ENCODE measurements at places on chromosomes 13 and 19.

DNA sequence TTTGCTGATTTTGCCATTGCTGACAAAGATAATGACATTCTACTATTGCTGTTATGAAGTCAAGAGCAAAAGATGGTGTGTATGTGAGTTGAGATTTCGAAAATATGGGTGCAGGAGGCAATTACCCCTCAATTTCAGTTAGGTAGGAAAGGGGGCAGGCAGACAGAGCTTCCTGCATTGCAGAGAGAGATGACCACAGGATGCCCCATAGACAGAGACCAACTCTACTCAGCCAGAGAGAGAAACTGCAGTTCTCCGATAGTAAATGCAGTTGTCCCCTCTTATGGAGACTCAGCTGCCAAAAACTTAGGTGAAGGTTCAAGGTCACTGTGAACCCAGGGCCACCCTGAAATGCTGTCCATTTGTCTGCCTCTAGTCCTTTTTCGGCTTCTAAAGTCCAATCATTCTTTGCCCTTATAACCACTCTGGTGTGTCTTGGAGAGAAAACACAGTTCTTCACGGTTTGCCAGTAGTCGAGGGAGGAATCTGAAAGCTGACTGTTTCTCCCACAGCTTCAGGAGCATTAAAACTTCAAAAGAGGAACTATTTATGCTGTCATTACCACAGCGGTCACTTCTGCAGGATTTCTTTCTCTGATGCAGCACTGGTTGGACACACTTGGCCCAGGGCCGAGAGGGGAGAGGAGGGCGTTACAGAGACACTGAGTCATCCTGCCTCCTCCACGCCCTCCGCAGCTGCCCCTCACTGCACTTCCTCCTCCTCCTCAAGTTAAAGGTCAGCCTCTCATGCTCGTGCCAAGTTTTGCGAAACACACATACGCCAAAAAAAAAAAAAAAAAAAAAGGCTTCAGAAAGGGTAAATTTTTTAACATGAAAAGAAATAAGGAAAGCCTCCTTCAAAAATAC is 264.3 kb downstream of the FOXO1 start:
- DNase-seq = peak; percentile 40

GRCh38 chr19:31266196-31266595 is 83.0 kb downstream of the TSHZ3 start:
- DNase-seq = no peak

DNA sequence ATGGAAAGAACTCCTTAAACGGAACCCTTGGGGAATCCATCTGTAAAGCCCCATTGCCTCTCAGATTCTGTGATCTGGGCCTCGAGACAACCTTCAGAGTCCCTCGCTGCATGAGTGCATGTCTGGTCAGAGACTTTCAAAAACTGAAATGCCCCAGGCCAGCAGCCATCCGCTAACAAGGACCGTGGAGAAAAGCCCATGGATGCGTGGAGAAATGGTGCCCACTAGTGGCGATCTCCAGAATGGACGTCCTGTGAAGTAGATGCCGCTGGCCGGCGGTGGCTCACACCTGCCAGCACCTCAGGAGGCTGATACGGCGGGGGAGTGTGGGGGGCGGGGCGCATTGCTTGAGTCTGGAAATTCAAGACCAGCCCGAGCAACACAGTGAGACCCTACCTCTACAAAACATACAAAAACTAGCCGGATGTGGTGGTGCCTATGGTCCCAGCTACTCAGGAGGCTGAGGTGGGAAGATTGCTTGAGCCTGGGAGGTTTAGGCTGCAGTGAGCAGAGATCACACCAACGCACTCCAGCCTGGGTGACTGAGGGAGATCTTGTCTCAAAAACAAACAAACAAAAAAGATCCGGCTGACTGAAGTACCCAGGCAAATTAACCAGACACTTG is 7.9 kb upstream of the CDC16 start:
- peak; percentile 82 for DNase-seq

DNA sequence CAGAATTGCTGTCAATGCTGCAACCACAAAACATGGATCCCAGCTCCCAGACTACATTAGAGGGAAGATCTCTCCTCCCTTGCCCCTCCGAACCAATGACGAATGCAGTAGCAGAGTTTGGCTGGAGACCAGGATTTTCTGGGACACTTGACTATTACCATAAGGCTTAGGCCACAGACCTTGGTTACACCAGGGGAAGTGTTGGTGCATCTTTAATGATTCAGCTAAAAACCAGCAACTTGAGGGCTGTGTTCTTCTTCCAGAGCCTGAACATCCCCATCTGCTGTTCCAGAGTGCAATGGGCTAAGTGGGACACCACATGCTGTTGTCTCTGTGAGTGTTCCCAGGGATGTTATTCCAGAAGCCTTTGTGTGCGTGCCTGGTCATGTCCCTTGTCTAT is 528.2 kb downstream of the LMO7 start:
- DNase-seq = no peak

DNA sequence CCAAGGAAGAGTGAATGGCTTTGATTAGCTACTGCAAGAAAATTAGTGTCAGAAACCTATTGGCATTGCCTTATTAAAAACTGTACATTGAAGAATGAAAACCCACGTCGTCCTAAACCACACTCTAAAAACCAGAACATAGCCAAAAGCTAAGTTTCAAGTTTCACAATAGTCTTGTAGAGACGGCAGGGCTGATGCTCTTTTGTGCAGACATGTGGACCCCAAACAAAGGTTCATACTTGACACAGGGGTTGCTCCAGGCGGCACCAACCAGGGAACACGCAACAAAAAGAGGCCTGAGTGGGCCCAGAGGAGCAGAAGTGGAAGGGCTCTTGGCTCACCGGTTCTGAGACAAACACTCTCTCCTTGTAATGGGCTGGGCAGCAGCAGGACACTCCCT is 28.6 kb upstream of the MIR17HG start:
- no peak for DNase-seq

- no peak for DNase-seq
Observed at GRCh38 chr13:75736173-75736572, 100.0 kb downstream of the LMO7 start.
